HCT116 (cell line): ENCODE measurements at places on chromosomes 16 and 17. TPM values are rescaled to one million over a fixed set of nuclear protein-coding genes. Genes with fewer than 3 reads are reported as not detected.

- DNase-seq = no peak
- no peaks in the 10 kb centered on the region for H3K4me1 ChIP-seq
- no peaks in the 10 kb centered on the region for H3K36me3 ChIP-seq
Measured at GRCh38 chr16:53518550-53519416, 15.8 kb upstream of the AKTIP start.

- no peak for DNase-seq
- peaks cover 13% of the 10 kb centered on the region; the same call in 1 of the 2 replicates for H3K27me3 ChIP-seq
- no peaks in the 10 kb centered on the region for H3K36me3 ChIP-seq
- no peak overlapping the region for H3K4me3 ChIP-seq
Measured at GRCh38 chr17:45775148-45775547, 9.0 kb upstream of the CRHR1 start.

DNA sequence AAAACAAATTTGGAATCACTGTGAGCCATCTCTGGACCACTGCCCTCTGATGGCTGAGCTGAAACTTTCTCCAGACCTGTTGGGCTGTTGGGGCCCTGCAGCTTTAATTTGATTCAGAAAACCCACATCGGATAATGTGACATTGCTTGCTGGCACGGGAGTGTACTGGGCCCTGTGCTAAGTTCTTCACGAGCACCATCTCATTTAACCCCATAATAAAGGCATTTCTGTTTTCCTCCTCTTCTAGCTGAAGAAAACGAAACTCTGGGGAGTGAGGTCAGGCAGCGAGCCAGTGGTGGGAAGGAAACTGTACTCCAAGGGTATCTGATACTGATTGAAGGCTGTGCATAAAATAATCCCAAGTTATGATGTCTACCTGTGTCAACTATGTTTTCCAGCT, 34.5 kb upstream of the TNRC6A start:
- no peak for DNase-seq
- H3K36me3 ChIP-seq = no peaks in the 10 kb centered on the region
- no peaks in the 10 kb centered on the region for H3K27me3 ChIP-seq
- H3K4me1 ChIP-seq = no peaks in the 10 kb centered on the region

GRCh38 chr17:71849783-71850768, 270.7 kb upstream of the SOX9 start:
- no peak for DNase-seq
- no peaks in the 10 kb centered on the region for H3K27me3 ChIP-seq
- H3K4me3 ChIP-seq = no peak overlapping the region
- no peaks in the 10 kb centered on the region for H3K4me1 ChIP-seq

DNA sequence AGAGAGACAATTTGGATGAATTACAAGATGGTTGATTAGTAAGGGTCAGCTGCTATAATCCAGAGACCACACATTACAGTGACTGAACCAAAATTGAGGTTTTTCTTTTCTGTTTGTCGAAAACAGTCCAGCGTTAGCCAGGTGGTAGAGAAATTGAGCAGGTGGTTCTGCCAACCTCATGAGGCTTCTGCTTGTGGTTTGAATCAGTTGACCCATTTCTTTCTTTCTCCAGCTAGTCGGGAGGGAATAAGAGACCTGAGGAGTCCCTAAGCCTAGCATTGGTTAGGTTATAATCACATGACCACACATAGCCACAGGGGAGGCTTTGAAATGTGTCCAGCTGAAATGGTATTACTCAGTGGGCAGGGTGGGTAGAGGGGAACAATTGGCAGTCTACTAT, 504.6 kb downstream of the HS3ST4 start:
- H3K36me3 ChIP-seq = no peaks in the 10 kb centered on the region
- no peaks in the 10 kb centered on the region for H3K27me3 ChIP-seq
- DNase-seq = no peak
- no peak overlapping the region for H3K4me3 ChIP-seq
- no peaks in the 10 kb centered on the region for H3K4me1 ChIP-seq

DNA sequence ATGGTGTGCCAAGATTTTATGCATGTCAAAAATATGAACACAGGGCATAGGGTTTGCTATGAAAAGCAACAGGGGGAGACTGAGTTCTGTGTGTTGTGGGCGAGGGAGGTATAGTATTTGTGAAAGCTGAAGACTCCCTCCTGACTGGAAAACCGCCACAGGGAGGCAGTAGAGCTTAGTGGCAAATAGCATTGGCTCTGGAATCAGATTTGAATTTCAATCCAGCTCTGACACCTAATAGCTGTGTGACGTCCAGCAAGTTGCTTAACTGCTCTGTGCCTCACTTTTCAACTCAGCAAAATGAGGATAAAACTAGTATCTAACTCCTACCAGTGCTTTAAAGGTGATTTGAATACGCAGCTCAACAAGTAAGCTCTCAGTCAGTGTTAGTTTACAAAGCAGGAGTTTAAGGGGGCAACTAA, 22.0 kb downstream of the KPNA2 start:
- no peak overlapping the region for H3K27ac ChIP-seq
- H3K27me3 ChIP-seq = no peaks in the 10 kb centered on the region
- DNase-seq = peak; percentile 32
- H3K36me3 ChIP-seq = no peaks in the 10 kb centered on the region
- peaks cover 11% of the 10 kb centered on the region for H3K4me1 ChIP-seq

GRCh38 chr17:79622122-79622601, 11.3 kb upstream of the RBFOX3 start:
- no peaks in the 10 kb centered on the region for H3K36me3 ChIP-seq
- no peak overlapping the region for H3K4me3 ChIP-seq

DNA sequence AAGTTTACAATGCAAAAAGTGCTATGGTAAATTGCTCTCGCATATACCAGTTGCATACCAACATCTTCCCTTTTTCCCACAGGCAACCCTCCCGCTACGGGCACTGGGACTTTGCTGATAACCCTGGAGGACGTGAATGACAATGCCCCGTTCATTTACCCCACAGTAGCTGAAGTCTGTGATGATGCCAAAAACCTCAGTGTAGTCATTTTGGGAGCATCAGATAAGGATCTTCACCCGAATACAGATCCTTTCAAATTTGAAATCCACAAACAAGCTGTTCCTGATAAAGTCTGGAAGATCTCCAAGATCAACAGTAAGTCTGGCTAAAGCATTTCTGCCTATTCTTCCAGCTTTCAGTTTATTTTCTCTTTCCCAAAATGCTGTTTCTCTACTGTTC, 27.9 kb upstream of the HSBP1 start:
- H3K27me3 ChIP-seq = peaks cover 62% of the 10 kb centered on the region
- no peaks in the 10 kb centered on the region for H3K36me3 ChIP-seq
- no peak overlapping the region for H3K4me3 ChIP-seq
- no peak for DNase-seq
- no peaks in the 10 kb centered on the region for H3K4me1 ChIP-seq
- H3K27ac ChIP-seq = no peak overlapping the region

DNA sequence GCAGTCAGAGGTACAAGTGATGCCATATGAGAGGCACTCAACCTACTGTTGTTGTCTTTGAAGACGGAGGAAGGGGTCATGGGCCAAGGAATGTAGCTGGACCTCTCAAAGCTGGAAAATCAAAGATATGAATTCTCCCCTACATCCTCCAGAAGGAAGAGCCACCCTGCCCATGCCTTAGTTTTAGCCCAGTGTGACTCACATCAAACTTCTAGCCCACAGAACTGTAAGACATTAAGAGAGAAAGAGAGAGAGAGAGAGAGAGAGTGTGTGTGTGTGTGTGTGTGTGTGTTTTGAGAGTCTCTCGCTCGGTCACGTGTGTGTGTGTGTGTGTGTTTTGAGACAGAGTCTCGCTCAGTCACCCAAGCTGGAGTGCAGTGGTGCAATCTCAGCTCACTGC, 87.1 kb downstream of the STX8 start:
- no peak overlapping the region for H3K4me3 ChIP-seq
- H3K36me3 ChIP-seq = no peaks in the 10 kb centered on the region
- no peaks in the 10 kb centered on the region for H3K27me3 ChIP-seq
- H3K4me1 ChIP-seq = no peaks in the 10 kb centered on the region
- H3K27ac ChIP-seq = no peak overlapping the region

- no peak overlapping the region for H3K27ac ChIP-seq
- H3K4me3 ChIP-seq = no peak overlapping the region
- H3K4me1 ChIP-seq = peaks cover 28% of the 10 kb centered on the region
- H3K27me3 ChIP-seq = no peaks in the 10 kb centered on the region
- H3K36me3 ChIP-seq = no peaks in the 10 kb centered on the region
Measured at GRCh38 chr16:2511128-2511800, 2.5 kb upstream of the ATP6V0C start.

DNA sequence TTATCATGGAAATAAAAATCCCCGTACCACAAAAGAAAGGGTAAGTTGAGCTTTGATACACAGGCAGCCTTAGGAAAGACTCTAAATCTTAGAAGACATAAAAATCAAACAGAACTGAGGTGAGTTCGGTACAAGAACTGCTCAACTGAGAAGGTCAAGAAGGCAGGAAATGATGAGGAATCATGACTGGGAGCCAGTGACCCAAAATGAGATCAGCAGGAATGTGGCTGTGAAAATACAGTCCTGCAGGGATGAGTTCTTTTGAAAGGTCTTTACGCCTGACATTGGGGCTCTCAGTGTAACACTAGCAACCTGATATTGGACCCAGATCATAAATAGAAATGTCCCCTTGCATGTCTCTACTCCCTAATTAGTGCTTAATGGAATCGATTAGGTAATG, 56.3 kb upstream of the CDH11 start:
- no peaks in the 10 kb centered on the region for H3K4me1 ChIP-seq
- no peaks in the 10 kb centered on the region for H3K27me3 ChIP-seq
- H3K36me3 ChIP-seq = no peaks in the 10 kb centered on the region
- no peak for DNase-seq
- H3K4me3 ChIP-seq = no peak overlapping the region

- no peaks in the 10 kb centered on the region for H3K36me3 ChIP-seq
- no peak overlapping the region for H3K27ac ChIP-seq
- no peaks in the 10 kb centered on the region for H3K27me3 ChIP-seq
- no peak overlapping the region for H3K4me3 ChIP-seq
- peaks cover 8% of the 10 kb centered on the region for H3K4me1 ChIP-seq
- no peak for DNase-seq
Measured at GRCh38 chr16:85486256-85486915, 126.7 kb upstream of the GSE1 start.

- H3K4me1 ChIP-seq = peaks cover 8% of the 10 kb centered on the region; the same call in 1 of the 2 replicates
- H3K27ac ChIP-seq = no peak overlapping the region
- H3K36me3 ChIP-seq = peaks cover 4% of the 10 kb centered on the region
- DNase-seq = peak; percentile 58
Measured at GRCh38 chr17:72118335-72119076, 2.3 kb upstream of the SOX9 start.

- DNase-seq = no peak
- H3K36me3 ChIP-seq = no peaks in the 10 kb centered on the region
- no peaks in the 10 kb centered on the region for H3K4me1 ChIP-seq
- H3K27ac ChIP-seq = no peak overlapping the region
- peaks cover 28% of the 10 kb centered on the region; the same call in 1 of the 2 replicates for H3K27me3 ChIP-seq
Measured at GRCh38 chr16:85899444-85899843, 482 bp downstream of the IRF8 start.

- H3K36me3 ChIP-seq = no peaks in the 10 kb centered on the region
- no peaks in the 10 kb centered on the region for H3K27me3 ChIP-seq
Measured at GRCh38 chr17:45925311-45925710, 31.0 kb downstream of the MAPT start.

DNA sequence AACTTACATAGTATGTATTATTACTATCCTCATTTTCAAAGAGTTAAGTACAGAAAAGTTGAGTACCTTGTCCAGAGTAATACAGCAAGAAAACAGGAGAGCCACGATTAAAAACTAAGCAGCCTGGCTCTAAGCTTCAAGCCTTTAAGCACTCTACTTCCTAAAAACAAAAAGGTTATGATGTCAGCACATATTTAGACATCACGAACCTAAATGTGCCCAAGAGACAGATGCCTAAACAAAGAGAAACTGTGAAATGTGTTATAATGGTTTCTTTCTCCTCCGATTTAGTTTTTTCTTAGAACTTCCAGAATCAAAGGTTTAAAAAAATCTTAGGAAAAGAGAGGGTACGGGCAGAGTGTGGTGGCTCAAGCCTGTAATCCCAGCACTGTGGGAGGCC, 151.0 kb downstream of the VPS53 start:
- H3K36me3 ChIP-seq = peaks cover 6% of the 10 kb centered on the region; the same call in 1 of the 2 replicates
- H3K4me3 ChIP-seq = no peak overlapping the region
- DNase-seq = no peak
- H3K27me3 ChIP-seq = no peaks in the 10 kb centered on the region

GRCh38 chr17:53313746-53314145, 509.0 kb upstream of the KIF2B start:
- H3K27me3 ChIP-seq = no peaks in the 10 kb centered on the region
- H3K36me3 ChIP-seq = no peaks in the 10 kb centered on the region
- no peak overlapping the region for H3K4me3 ChIP-seq
- H3K27ac ChIP-seq = no peak overlapping the region

GRCh38 chr16:72430121-72430520, 258.2 kb upstream of the PMFBP1 start:
- H3K36me3 ChIP-seq = no peaks in the 10 kb centered on the region
- no peaks in the 10 kb centered on the region for H3K4me1 ChIP-seq
- no peak for DNase-seq
- H3K27me3 ChIP-seq = no peaks in the 10 kb centered on the region
- no peak overlapping the region for H3K27ac ChIP-seq

- H3K4me1 ChIP-seq = peaks cover 39% of the 10 kb centered on the region
- no peak overlapping the region for H3K4me3 ChIP-seq
- DNase-seq = no peak
- no peak overlapping the region for H3K27ac ChIP-seq
- no peaks in the 10 kb centered on the region for H3K36me3 ChIP-seq
Measured at GRCh38 chr16:86669937-86670749, 91.8 kb downstream of the FOXL1 start.

- H3K4me3 ChIP-seq = no peak overlapping the region
- DNase-seq = no peak
- no peaks in the 10 kb centered on the region for H3K36me3 ChIP-seq
- no peaks in the 10 kb centered on the region for H3K4me1 ChIP-seq
- H3K27ac ChIP-seq = no peak overlapping the region
Measured at GRCh38 chr16:64853551-64853950, 268.3 kb downstream of the CDH11 start.

- H3K4me1 ChIP-seq = no peaks in the 10 kb centered on the region
- H3K27me3 ChIP-seq = peaks cover 71% of the 10 kb centered on the region
- DNase-seq = no peak
- no peak overlapping the region for H3K4me3 ChIP-seq
Measured at GRCh38 chr16:86490859-86491639, 19.3 kb upstream of the FOXF1 start.

GRCh38 chr16:29821643-29822115, 1.4 kb downstream of the MVP start:
- DNase-seq = peak; percentile 70
- peak overlapping the region; percentile 98 for H3K27ac ChIP-seq
- peak overlapping the region; percentile 86 for H3K4me3 ChIP-seq
- no peaks in the 10 kb centered on the region; the same call in 1 of the 2 replicates for H3K36me3 ChIP-seq
- peaks cover 99% of the 10 kb centered on the region for H3K4me1 ChIP-seq
- no peaks in the 10 kb centered on the region for H3K27me3 ChIP-seq

- H3K4me1 ChIP-seq = no peaks in the 10 kb centered on the region
- no peak overlapping the region for H3K27ac ChIP-seq
- no peaks in the 10 kb centered on the region for H3K27me3 ChIP-seq
- H3K36me3 ChIP-seq = peaks cover 8% of the 10 kb centered on the region
- H3K4me3 ChIP-seq = no peak overlapping the region
Measured at GRCh38 chr16:19219836-19220235, 51.8 kb downstream of the SYT17 start.

Gene NPIPB13
- 9.1 TPM for total RNA-seq

Gene TMC8
- total RNA-seq = 7.8 TPM

Gene TP53TG3B
- total RNA-seq = not detected

Gene ABCC12
- total RNA-seq = not detected

Gene KRT33B
- not detected for total RNA-seq

Gene SLC5A2
- total RNA-seq = 0.10 TPM

Gene TP53TG3
- not detected for total RNA-seq

Gene HBQ1
- not detected for total RNA-seq

Gene ASPHD1
- total RNA-seq = 18.4 TPM

Gene SSTR5
- total RNA-seq = 7.2 TPM

Gene SHBG
- not detected for total RNA-seq

Gene DHX58
- 1.2 TPM for total RNA-seq
